ENCODE measurements at places on chromosomes 7 and 10.

- no peak for DNase-seq
Measured at GRCh38 chr7:121069346-121070100, 81.0 kb downstream of the CPED1 start.

GRCh38 chr10:27518261-27518660, 14.2 kb downstream of the RAB18 start:
- no peak for DNase-seq

DNA sequence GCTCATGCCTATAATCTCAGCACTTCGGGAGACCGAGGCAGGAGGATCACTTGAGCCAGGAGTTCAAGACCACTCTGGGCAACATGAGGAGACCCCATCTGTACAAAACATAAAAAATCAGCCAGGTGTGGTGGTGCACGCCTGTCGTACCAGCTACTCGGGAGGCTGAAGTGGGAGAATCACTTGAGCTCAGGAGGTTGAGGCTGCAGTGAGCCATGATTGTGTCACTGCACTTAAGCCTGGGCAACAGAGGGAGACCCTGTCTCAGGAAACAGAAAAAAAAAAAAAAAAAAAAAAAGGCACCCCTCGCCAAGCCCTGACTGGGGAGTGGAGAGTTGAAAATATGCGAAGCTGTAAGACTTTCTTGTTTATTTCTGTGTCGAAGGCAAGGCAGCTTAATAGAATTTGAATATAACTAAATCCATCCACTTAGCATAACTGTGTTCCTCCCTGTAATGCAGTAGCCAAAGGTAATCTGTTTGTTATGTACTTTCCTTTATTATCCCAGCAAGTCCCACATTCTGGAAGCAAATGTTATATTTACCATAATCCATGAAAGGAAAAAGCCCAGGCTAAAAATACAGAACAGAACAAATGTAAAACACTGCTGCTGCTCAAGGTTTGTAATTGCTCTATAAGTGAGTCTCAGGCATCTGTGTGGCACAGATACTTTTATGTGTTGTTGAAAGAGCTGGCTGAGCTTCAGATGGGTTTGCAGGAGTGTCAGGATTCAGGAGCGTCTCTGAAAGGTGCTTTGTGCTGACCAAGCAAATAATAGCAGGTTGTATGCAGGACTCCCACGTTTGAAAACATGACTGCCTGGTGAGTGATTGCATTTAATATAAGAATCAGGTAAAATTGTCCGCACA, 127.2 kb downstream of the CELF2 start:
- DNase-seq: no peak

DNA sequence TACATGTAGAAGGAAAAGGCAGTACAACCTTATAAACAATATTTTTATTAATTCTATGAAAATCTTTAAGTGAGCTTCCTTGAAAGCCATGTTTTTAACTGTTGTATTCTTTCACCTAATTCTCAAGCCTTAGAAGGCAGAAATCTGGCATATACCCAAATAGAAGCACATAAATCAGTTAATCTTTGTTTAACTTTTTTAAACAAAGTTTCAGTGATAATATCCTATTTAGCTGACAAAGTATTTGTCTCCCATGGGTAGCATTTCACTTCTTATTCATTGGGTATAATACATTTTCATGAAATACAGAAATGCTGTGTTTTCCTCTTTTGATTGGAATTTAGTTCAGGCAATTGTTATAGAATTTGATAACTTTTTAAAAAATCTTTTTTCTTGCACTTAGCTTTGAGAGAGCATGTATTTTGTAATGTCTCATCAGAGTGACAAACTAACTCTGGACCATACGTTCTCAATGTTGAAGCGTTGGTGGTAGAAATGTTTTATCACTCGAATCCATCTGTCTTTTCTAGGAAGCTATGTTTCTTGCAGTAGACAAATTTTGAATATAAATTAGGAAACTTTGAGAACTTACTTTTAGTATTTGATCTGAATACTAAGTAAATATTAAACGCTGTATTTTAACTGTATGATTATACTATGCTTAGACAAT, 78.1 kb downstream of the CREM start:
- DNase-seq: no peak

DNA sequence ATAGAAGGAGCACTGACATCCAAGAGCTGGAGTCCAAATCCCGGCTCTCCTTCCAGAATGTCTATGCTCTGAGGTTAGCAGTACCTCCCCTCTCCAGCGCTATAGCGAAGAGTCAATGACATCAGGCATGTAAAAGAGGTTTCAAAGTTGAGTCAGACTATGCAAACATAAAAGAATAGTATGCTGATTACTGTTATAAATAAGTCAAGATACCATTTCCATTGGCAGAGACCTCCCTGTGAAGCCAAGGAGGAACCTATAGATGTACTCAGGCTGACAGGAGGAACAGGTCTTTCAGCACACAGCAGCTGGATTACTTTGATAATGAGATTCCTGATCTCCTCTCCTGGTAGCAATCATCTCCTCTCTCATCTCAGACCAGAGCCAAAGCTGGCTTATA, 103.9 kb upstream of the EFCAB10 start:
- no peak for DNase-seq

DNA sequence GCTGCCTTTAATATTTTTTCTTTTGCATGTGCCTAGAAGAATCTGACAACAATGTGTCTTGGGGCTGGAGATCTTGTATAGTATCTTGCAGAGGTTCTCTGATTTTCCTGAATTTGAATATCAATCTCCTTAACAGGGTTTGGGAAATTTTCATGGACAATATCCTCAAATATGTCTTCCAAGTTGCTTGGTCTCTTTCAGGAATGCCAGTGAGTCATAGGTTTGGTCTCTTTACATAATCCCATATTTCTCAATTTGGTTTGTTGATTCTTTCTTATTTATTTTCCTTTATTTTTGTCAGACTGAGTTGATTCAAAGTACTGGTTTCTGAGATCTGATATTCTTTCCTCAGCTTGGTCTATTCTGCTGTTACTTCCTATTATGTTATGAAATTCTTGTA, 208.7 kb upstream of the GLI3 start:
- peak; percentile 59 for DNase-seq

DNA sequence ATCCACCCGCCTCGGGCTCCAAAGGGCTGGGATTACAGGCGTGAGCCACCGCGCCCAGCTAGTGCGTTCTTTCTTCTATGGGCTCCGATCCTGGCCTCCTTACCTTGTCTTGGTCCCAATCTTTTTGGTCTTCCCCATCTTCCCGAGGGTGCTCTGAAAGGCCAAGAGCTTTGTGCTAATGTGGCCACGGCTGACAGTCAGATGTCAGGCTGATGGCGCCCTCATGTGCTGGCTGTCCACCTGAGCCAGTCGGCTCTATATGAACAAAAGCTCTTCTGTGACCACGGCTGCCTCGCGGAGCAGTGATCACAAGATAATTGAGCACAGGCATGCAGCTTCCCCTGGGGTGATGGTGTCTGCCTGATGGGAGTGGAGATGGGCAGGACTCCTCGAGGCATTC, 11.0 kb upstream of the AHCYL2 start:
- DNase-seq: no peak

GRCh38 chr10:90871766-90872647, at the start of gene RPP30:
Gene RPP30 (plus strand): TSS chr10:90871974. CDS start chr10:90871987, 13 bp downstream.
- peak; percentile 93 for DNase-seq

DNA sequence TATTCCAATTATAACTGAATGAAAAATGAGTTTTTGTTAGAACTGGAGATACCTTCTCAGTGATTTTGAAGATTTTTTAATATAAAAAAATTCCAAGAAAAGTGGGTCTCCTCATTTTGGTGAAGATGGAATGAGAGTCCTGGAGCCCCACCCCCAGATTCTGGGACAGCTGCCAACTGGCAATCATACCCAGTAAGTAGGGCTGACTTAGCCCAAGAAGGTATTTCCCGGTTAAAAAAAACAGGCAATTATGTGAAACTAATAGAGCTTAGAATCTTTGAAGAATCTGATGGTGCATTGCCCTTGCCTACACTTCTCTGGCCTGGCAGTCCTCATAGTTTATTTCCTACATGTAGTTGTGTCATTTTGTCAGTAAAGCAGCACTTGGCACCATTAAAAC, 52.8 kb upstream of the VWDE start:
- peak; percentile 31 for DNase-seq

GRCh38 chr10:30770229-30770628, 140.7 kb upstream of the LYZL2 start:
- DNase-seq: no peak

DNA sequence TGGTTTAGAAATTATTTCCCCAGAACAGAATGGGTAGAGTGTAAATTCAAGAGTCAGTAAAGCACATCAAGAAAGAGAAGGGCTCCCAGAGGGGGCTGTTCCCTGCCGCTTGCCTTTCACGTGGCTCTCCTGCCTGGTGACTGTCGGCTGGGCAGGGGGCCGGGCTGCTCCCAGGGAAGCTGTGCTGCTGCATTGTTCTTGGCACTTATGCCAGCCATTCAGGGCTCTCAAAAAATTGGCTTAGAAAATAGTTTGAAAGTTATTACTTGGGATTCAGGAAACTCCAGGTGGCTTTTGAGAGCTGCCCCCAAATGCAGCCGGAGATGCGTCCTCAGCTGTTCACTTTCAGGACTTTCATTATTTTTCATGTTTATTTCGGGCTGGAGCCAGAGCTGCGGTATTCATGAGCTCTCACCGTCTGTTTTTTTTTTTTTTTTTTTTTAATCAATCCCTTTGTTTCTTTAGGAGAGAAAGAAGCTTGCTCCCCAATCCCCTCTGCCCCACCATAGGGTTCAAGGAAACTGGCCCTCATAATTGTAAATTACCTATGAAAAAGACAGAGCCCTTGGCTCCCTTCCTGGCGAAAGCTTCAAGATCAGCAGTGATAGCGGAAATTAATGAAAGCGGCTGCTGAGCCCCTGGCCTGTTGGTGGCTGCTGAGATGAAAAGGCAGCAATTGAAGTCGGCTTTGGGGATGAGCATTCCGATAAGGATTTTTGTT, 94.1 kb downstream of the SORCS3 start:
- DNase-seq: no peak

DNA sequence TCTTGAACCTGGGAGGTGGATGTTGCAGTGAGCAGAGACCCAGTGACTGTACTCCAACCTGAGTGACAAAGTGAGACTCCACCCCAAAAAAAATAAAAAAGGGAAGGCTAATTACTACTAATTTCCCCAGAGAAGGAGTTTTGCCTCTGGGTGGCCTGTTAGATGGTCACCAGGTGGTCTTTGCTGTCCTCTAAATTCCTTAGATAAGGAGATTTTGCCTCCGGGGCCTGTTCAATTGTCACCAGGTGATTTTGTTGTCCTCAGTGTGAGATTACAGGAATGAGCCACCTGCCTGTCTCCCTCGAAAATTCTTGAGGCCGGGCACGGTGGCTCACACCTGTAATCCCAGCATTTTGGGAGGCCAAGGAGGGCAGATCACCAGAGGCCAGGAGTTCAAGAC, 24.4 kb upstream of the ZMIZ2 start:
- no peak for DNase-seq

- no peak for DNase-seq
Measured at GRCh38 chr10:5545778-5546710, 21.3 kb downstream of the CALML3 start.

- DNase-seq: no peak
Measured at GRCh38 chr10:11448190-11448544, 163.3 kb downstream of the USP6NL start.

GRCh38 chr10:132429281-132430230, 32.6 kb downstream of the PWWP2B start:
- no peak for DNase-seq

- DNase-seq: peak; percentile 14
Measured at GRCh38 chr7:69457595-69458504, 140.4 kb upstream of the AUTS2 start.

GRCh38 chr10:8455181-8455580, 400.7 kb downstream of the GATA3 start:
- DNase-seq: no peak

DNA sequence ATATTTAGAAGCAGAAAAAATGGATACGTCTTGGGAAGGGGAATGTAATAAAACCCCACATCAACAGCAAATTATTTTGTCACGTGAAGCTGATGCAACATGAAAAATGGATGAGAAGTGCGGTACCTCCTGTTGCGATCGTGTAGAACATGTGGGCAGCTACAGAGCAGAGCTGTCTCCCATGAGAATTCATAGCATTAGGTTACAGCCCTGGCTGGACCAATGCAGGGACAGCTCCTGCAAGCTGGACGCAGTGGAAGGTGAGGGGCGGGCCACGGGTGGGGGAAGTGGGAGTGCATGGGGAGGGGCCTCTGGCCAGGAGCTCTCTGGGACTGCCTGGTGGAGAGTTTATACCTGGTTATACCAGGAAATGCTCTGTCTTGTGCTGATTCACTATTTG, 120.3 kb downstream of the GATA3 start:
- no peak for DNase-seq

DNA sequence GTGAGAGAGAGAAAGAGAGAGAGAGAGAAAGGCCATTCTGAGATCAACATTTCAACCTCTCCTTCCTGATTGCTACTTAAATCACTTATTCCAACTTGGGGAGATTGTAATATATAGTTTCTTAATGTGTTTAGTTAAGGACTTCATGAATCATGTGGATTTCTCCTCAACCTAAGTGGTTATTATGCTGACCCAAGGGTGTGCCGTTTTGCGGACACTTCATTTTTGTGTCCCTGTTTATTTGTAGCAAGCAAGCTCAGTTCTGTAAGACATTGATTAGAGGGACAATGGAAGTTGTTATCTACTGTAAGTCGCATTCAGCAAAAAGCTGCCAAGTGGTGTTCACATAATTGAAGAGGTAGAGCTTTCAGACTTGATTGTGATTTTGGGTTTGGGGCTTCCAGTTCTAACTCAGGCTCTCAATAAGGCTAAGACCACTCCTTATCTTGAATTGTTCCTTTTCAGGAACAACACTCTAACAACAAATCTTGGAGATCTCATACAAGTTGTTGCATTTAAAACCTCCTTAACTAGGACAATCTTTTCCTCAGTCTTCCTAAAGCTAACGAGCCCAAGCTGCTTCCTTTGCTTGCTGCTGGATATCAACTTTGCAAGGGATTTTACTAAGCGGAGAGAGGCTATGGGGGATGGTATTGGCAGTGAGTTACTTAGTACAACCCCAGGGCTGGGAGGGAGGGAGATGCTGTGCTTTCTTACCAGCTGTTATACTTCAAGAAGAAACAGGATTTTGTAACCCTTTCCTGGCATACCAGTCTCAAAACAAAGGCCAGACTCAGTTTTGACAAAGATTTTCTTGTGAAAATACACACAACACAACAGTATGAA, 19.8 kb upstream of the COL1A2 start:
- DNase-seq: peak; percentile 96

DNA sequence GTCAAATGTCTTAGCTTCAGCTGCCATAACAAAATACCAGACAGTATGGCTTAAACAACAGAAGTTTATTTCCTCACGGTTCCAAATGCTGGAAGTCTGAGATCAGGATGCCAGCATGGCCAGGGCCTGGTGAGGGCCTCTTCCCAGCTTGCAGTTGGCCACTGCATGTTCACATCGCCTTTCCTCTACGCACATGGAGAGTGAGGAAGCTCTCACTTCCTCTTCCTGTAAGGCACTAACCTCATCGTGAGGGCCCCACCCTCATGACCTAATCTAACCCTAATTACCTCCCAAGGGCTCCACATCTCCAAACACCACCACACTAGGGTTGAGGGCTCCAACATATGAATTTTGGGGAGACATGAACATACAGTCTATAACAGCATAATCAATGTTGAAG, 14.4 kb downstream of the ZNF33B start:
- no peak for DNase-seq

DNA sequence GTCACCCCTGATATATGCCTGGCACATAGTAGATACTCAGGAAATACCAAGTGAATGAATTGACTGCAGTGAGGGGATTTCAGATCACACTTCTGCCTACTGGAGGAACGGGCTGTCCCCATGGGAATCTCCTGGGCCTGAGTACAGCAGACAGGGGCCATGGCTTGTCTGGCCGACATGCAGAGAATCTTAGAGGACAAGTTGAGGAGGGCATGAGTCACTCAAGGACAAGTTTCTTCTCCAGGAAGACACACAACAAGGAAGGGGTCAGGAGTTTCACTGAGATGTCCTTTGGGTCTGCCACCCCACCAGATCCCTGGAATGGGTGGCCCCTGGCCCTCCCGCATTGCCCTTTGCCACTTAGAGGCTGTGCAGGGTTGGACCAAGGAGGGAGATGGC, 20.7 kb downstream of the PLPP4 start:
- peak; percentile 42 for DNase-seq
